ENCODE measurements at places on chromosomes 16 and 17.
A peak's percentile ranks its signal among the peaks of the same experiment; 100 is the strongest.

DNA sequence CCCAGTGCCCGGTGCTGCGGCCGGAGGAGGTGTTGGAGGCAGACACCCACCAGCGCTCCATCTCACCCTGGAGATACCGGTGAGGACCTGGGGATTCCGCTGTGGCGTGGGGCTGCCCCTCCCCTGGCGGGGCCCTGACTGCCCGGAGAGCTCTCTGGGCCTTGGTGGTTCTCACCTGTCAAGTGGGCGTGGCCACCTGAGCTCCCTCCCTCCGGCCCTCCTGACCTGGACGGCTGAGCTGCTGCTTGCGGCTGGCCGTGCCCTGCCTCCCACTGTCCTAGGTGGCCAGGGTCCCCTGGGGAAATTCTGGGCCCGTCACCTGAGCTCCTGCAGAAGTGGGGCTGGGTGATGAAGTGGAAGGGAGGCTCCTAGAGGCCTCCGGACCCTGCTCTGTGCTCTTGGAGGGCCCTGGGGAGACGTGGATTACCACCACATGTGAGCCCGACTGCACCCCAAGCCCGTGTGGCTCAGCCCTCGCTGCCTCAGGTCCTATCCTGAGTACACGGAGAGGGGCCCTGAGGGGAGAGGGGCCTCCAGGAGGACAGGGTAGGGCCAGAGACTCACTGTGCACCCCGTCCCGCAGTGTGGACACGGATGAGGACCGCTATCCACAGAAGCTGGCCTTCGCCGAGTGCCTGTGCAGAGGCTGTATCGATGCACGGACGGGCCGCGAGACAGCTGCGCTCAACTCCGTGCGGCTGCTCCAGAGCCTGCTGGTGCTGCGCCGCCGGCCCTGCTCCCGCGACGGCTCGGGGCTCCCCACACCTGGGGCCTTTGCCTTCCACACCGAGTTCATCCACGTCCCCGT lies 1.1 kb downstream of the IL17C start:
- no peak for DNase-seq

DNA sequence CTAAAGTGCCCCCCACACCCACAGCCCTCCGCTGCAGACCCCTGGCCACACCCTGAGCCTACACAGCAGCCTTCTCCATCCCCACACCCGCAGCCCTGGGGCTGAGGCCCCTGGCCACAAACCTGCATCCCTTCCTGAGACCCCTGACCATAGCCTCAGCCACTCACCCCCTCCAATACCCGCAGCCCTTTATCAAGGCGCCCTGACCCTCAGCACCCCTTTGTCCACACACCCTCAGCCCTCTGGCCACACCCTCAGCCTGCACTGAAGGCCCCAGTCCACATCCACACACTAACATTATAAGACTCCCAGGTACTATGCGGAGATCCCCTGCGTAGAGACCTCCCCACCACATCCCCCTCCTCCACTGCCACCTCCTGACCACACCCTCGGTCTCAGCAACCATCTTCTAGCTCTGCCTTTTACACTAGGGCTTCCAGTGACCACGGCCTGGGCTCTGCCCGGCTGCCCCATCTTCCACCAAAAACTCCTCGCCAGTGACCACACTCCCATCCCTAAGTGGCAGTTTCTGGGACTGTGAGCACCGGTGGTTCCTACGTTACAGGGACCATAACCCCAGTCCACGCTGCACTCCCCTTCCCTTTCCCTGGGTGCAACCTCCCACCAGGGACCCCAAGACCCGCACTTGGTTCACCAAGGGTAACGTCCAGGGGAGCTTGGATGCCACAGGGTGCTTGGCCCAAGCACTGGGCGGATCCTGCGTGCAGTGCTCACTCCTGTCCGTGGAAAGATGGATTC lies 818 bp downstream of the TPPP3 start:
- no peak for DNase-seq

- no peak for DNase-seq
Measured at GRCh38 chr17:14575471-14575953, 274.6 kb downstream of the HS3ST3B1 start.

DNA sequence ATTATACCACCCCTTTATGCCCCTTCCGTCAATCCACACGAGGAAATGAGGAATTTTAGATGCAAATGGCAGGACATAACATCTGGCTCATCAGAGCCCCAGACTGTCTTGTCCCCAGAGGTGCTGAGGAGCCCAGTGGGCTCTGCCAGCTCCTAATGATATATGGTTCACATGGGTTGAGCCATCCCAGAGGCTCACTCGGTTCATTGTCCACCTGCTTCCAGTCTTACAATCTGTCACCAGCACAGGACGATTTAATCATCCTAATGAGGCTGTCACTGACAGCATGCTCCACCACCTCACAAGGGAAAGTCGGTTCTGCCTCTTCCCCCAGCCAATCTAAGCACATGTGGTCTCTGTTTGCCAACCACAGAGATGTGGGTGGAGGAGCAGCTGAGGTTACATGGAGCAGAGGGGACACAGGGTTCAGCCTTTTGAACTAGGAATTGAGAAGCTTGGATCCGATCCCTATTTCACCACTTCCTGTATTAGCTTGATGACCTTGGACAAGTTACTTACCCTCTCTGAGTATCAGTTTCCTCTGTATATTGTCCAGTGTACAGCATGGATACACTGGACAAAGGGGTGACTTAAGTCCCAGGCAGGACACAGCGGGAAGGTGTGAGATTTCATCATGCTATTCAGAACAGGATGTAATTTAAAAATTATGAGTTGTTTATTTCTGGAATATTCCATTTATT lies 27.0 kb upstream of the DHX8 start:
- DNase-seq: no peak

DNA sequence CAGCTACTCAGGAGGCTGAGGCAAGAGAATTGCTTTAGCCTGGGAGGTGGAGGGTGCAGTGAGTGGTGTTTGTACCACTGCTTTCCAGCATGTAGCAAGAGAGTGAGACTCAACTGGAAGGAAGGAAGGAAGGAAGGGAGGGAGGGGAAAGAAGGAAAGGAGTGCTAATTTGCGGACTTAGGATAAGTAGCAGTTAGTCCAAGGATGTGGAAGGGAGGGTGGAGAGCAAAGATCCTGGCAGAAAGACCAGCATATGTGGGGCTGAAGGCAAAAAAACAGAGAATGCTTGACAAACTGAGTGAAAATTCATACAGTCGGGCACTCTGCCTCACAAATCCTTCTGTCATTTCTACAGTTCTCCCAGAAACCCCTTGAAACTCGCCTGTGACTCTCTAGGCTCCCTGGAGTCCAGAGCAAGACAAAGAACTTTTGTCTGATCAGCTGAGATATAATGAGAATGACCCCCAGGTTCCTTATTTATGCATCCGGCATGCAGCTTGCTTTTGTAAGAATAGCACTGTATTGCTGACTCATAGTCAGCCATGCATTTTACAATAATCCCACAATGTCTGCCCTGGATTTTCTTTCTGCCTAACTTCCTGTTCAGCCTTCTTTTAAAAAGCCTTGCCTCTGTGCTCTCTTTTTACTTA lies 31.5 kb downstream of the CDK5RAP3 start:
- no peak for DNase-seq

GRCh38 chr17:17088086-17088485 lies 45.8 kb downstream of the MPRIP start:
- no peak for DNase-seq

DNA sequence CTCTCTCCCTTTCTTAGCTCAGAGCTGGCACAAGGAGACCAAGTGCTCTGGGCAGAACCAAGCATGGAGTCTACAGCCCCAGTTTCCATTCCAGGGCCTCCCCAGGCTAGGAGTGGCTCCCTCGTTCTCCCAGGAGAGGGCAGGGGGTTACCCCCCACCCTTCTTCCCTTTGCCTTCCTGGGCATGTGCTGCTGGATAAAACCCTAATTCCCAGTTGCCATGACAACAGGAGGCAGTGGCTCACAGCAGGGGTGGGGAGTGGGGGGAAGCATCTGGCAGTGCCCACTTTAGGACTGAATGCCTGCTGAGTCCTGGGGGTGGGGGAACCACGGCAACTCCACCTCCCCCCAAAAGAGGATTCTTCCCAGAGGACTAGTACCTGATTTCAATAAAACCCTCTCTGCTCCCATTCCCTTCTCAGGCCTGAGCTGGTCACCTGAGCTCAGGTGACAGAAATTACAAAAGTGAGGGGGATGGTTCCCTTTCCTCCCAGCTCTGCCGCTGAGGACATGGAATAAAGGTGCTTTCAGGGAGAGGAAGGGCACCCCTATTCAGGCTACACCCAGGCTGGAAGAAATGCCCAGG lies 1.8 kb downstream of the MPP2 start:
- DNase-seq: no peak

DNA sequence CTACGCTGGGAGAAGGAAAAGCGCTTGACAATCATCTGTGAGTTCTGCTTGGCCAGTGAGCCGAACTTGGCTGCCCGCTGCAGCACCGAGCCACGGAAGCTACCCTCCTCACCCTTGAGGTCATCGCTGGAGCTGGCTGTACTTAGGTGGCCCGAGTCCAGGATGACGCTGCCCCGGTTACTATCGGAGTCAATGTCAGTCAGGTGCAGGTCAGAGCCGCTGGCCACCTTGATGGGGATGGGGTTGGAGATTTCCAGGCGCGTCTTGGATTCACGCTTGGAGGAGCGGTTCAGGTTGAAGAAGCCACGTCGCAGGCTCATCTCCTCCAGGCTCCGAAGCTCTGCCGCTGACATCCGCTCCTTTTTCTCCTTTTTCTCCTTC lies 13.7 kb downstream of the MYO18A start:
- peak; percentile 28 for DNase-seq

- DNase-seq: no peak
Measured at GRCh38 chr17:622356-622755, 92.3 kb downstream of the VPS53 start.

GRCh38 chr16:54325616-54326265 lies 39.2 kb upstream of the IRX3 start:
- DNase-seq: no peak

DNA sequence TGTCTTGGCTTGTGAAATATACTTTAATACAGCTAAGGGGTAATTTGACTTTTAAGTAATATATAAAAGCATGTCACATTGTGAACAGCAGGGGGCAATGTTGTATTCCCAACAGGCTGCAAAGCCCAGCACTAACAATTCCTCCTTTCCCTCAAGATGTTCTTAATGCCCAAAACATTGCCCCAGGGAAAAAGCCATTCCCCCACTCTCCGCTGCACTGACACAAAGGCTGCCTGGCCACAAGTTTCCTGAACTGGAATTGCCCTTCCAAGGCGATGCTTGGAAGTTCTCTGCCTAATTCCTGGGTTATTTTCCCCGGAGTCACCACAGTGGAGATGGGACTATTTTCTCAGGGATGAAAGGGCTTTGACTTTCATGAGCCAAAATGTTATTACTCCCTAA lies 27.2 kb downstream of the CLEC16A start:
- peak; percentile 21 for DNase-seq

DNA sequence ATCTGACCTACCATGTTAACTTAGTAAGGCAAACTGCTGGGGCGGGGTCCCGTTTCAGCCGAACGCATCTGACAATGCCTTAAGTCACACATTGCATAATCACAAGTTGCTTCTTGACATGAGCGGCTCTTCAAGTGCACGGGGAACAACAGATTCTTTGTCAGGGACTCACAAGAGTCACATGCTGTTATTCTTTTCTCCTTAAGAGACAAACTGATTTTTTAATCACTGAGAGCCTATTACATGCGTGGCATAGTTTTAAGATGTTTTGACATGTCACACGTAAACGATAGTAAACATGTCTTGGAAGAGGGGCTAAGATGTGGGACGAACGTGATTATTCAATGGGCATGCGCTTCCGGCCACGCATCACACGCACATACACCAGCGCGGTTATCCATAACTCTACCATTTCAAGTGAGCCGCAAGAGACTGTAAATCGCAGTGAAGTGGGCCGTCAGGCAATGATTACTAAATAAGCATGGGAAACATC lies 63.4 kb downstream of the ADCY9 start:
- DNase-seq: no peak

- DNase-seq: no peak
Measured at GRCh38 chr17:74199306-74200092, 4.0 kb upstream of the RPL38 start.

- DNase-seq: no peak
Measured at GRCh38 chr16:60648290-60648689, 1387.9 kb downstream of the CDH8 start.

GRCh38 chr17:12627177-12627629 lies 38.5 kb upstream of the MYOCD start:
- DNase-seq: no peak

GRCh38 chr16:19809693-19810092 lies 75.0 kb downstream of the GPRC5B start:
- no peak for DNase-seq

DNA sequence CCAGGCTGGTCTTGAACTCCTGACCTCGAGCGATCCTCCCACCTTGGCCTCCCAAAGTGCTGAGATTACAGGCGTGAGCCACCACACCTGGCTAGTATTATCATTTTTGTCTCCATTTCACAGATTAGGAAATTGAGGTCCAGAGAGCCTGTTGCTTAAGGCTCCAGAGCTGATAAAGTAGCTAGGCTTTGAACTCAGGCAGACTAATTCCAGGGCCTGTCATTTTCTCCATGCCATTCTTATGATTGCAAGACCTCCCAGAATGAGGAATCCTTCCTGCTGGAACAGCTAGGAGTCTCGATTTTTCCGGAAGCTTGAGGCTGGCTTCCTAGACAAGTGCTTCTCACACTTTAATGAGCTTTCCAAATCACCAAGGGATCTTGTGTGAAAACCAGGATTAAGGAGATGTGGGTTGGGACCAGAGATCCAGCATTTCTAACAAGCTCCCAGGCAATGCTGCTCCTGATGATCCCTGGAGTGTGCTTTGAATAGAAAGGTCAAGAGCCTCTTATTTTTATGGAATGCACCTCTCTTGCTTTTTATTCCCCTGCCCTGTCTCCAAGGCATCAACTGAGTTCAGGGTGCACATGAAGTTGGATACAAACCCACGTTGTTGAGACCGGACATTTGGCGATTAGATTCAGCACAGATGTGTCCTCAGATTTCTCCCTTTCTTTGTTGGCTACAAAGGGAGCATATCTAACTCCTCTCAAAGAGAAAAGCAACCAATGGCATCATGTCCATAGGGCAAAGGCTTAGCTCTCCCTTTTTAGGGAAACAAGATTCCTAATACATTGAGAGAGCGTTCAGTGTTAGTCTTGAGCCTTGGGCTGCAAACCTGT lies 40.3 kb upstream of the FAM20A start:
- no peak for DNase-seq

DNA sequence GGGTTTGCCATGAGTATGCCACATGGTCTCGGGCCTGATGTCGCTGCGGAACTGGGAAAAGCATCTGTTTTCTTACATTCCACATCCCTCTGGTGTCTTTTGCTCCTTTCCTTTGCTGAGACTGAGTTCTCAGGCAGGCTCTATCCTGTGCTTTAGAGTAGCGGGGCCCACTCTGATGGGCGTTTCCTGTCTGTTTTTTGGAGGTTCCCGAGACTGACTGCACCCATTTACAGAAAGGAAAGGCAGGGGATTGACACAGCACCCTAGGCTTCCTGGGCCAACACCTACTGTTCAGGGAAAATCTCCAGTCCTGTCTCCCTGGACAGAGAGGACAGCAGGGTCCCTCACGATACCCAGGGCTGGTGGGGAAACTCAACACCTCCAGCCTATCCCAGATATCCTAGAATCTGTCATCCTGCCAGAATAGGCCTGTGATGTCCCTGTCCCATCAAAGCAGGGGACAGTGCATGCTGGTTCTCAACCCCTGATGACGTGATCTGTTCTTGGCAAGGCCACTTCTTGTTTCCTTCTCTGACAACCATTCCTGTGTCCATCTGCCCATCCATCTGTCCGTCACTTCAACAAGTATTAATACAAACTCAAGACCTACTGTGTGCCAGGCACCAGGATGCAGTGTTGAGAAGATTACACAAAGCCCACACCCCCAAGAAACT lies 42.2 kb downstream of the ACTG1 start:
- no peak for DNase-seq

GRCh38 chr16:55773859-55774549 lies 58.9 kb downstream of the CES1 start:
- no peak for DNase-seq

GRCh38 chr17:66950886-66951604 lies 13.5 kb upstream of the CACNG4 start:
- no peak for DNase-seq
